Stimulated activated CD8-positive, alpha-beta memory T cell treated with anti-CD3 and anti-CD28 coated beads, Interleukin-4, amount 100 ng/mL, for 4 hours (primary cell): ENCODE measurements at places on chromosomes 1 and 21.

GRCh38 chr1:56527548-56528302 lies 51.6 kb downstream of the PLPP3 start:
- DNase-seq: no peak

- DNase-seq: no peak
These were observed 17.4 kb downstream of the LMX1A start for GRCh38 chr1:165339164-165339563.

- no peak for DNase-seq
These were observed 21.0 kb downstream of the CD160 start for GRCh38 chr1:145740269-145740668.

- DNase-seq: no peak
These were observed 5.7 kb downstream of the DMRTA2 start for GRCh38 chr1:50417507-50417906.
